Smooth muscle cell of bladder (primary cell): ENCODE measurements at places on chromosomes 7 and 10. TPM values are rescaled to one million over a fixed set of nuclear protein-coding genes. Genes with fewer than 3 reads are reported as not detected.

The HECW1 gene
- total RNA-seq = 3.1 and 3.8 TPM in 2 replicates

The HOXA6 gene
- total RNA-seq = 3.4 and 4.4 TPM in 2 replicates

The WNT2 gene
- 1.4 and 4.5 TPM in 2 replicates for total RNA-seq

The ZNF655 gene
- total RNA-seq = 42.6 and 45.9 TPM in 2 replicates

The DCLRE1A gene
- 3.5 and 4.8 TPM in 2 replicates for total RNA-seq

The TMEM72 gene
- not detected in 2 replicates for total RNA-seq

The HOXA1 gene
- total RNA-seq = 0.28 and 1.00 TPM in 2 replicates

The PPP1R9A gene
- 0.14 and 0.18 TPM in 2 replicates for total RNA-seq

The STARD3NL gene
- 48.9 and 66.4 TPM in 2 replicates for total RNA-seq

The RBP3 gene
- under 0.01 TPM in 1 of 2 replicates, not detected in the other for total RNA-seq

The AKAP9 gene
- 35.8 and 43.0 TPM in 2 replicates for total RNA-seq

The FFAR4 gene
- not detected in 2 replicates for total RNA-seq

The PRTFDC1 gene
- total RNA-seq = 19.4 and 23.3 TPM in 2 replicates

The SFRP5 gene
- total RNA-seq = not detected in 2 replicates

The MMRN2 gene
- 1.7 and 1.8 TPM in 2 replicates for total RNA-seq

The PKD2L1 gene
- not detected in 2 replicates for total RNA-seq

The TRIM74 gene
- total RNA-seq = 0.09 TPM in 1 of 2 replicates, not detected in the other

The SERPINE1 gene
- total RNA-seq = 233 and 240 TPM in 2 replicates

The SLC26A3 gene
- not detected in 2 replicates for total RNA-seq

The EPO gene
- not detected in 2 replicates for total RNA-seq

The NUTM2E gene
- under 0.01 TPM in 1 of 2 replicates, not detected in the other for total RNA-seq

The TAC1 gene
- total RNA-seq = not detected in 2 replicates

The FGFR2 gene
- total RNA-seq = 0.09 and 0.71 TPM in 2 replicates

The IL6 gene
- 40.0 and 49.1 TPM in 2 replicates for total RNA-seq

The SPAG6 gene
- total RNA-seq = not detected in 2 replicates

The CHST3 gene
- total RNA-seq = 15.9 and 24.7 TPM in 2 replicates

The DGKI gene
- 4.0 and 5.3 TPM in 2 replicates for total RNA-seq

The SMIM30 gene
- total RNA-seq = 51.8 and 57.1 TPM in 2 replicates

The DPYSL4 gene
- total RNA-seq = 1.6 and 11.0 TPM in 2 replicates

The INA gene
- 0.18 and 0.28 TPM in 2 replicates for total RNA-seq

The MBL2 gene
- not detected in 2 replicates for total RNA-seq

The NPTX2 gene
- 0.57 and 2.7 TPM in 2 replicates for total RNA-seq

The SYT15 gene
- total RNA-seq = 0.71 and 0.92 TPM in 2 replicates

The GSTO1 gene
- 186 and 212 TPM in 2 replicates for total RNA-seq

The ACTL6B gene
- not detected in 2 replicates for total RNA-seq

The SNX8 gene
- total RNA-seq = 8.8 and 13.9 TPM in 2 replicates

The HTR7 gene
- total RNA-seq = 0.92 and 2.4 TPM in 2 replicates

The FOXK1 gene
- 21.5 and 22.6 TPM in 2 replicates for total RNA-seq

The SEMA3A gene
- total RNA-seq = 45.2 and 51.4 TPM in 2 replicates

The METTL27 gene
- total RNA-seq = 2.3 and 7.4 TPM in 2 replicates

The DGKB gene
- 0.14 and 1.2 TPM in 2 replicates for total RNA-seq

The MPP7 gene
- total RNA-seq = 0.18 and 0.28 TPM in 2 replicates

The FAM25A gene
- not detected in 2 replicates for total RNA-seq

The CPA2 gene
- not detected in 2 replicates for total RNA-seq

The EFCAB10 gene
- not detected in 2 replicates for total RNA-seq

The AGBL3 gene
- total RNA-seq = 0.71 and 1.4 TPM in 2 replicates

The BMPER gene
- total RNA-seq = 28.0 and 32.6 TPM in 2 replicates

The MARVELD1 gene
- 15.5 and 19.9 TPM in 2 replicates for total RNA-seq

The ZPBP gene
- not detected in 2 replicates for total RNA-seq

The CNPY1 gene
- not detected in 2 replicates for total RNA-seq

The GARS1 gene
- total RNA-seq = 195 and 268 TPM in 2 replicates

The HABP2 gene
- not detected in 2 replicates for total RNA-seq

The RADIL gene
- 0.46 and 0.57 TPM in 2 replicates for total RNA-seq

The FZD8 gene
- 7.0 and 23.1 TPM in 2 replicates for total RNA-seq

The CASD1 gene
- 11.4 and 12.6 TPM in 2 replicates for total RNA-seq

The MYOF gene
- 119 and 218 TPM in 2 replicates for total RNA-seq
